ENCODE measurements at places on chromosomes 7 and 10.

- DNase-seq, result no peak
Observed at GRCh38 chr7:150329331-150330120, 6.2 kb upstream of the ACTR3C start.

- DNase-seq, result no peak
Observed at GRCh38 chr7:2109251-2109872, 123.4 kb downstream of the MAD1L1 start.

GRCh38 chr10:110373059-110373458 lies 68.3 kb upstream of the SMNDC1 start:
- no peak for DNase-seq

DNA sequence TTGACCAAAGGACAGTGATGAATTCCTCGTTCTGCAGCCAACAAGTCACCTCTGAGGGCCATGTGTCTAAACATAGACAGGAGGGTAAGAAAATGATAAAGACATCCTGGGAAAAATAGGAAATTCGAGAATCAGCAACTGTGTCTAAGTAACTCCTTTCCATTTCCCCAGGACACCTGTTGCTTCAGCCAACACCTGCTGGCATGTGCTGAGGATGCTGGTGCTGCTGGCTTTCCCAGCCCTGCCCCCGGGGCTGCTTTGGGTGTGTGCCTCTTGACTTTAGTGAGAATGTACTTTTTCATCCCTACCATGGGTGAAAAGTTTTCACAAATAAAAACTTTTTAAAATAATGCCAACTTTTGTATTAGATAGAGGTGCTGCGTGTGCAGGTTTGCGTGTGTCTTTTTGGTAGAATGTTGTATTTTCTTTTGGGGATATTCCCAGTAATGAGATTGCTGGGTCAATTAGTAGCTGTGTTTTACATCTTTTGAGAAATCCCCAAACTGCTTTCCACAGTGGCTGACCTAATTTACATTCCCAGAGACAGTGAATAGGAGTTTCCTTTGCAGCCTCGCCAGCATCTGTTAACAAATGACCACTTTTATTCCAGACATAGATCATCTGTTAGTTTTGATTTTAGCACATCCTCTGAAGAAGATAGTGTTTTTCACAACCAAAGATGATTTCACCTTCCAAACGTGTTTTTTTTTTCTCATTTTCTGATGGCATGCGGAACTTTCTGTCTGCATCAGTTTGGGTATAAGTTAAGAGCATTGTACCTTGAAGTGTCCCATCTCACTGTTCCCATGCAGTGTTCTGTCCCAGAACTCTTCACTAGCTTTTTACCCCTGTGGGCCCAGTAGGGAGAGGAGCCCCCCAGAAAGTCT lies 104.2 kb upstream of the ACBD5 start:
- DNase-seq, result no peak

DNA sequence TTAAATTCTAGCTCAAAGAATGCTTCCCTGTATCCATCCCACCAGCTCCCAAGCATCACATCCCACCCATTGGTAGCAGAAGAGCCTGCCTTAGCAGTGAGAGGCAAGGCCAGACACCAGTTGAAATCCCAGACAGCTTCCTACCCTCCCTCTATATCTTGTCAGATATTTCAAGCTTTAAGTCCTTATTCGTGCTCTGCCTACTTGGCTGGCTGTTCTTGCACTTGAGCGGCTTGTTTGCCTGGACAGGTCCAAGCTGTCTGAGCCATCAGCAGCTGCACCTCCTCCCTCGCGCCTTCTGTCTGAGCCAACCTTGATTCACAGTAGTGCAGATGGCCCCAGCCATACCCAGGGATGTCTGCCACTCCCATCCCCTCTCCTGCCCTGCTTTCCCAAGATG lies 16.4 kb downstream of the LRRC4 start:
- DNase-seq, result no peak

DNA sequence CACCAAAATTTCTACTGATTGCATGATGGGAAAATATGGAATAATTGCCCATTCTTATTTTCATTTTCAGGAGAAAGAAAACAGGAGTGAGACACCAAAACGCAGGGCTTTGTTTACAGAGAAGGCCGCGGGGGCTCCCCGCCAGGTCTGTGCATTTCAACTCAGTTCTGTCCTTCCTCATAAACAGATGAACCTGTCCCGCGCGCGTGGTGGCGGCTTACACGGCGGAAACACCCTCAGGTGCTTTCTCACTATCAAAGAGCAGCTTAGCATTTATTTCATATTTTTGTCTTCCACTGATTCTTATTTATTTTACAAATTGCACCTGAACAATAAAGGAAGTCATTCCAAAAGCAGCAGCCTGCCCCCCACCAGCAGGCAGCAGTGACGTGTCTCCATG lies 579.4 kb downstream of the PTPRN2 start:
- no peak for DNase-seq

- no peak for DNase-seq
Observed at GRCh38 chr10:22684699-22685098, 29.7 kb downstream of the PIP4K2A start.

- no peak for DNase-seq
Observed at GRCh38 chr10:62869958-62870357, 53.8 kb upstream of the EGR2 start.

- DNase-seq, result no peak
Observed at GRCh38 chr10:34181553-34182300, 633.4 kb downstream of the PARD3 start.

- DNase-seq, result no peak
Observed at GRCh38 chr10:122544493-122544892, 16.1 kb upstream of the DMBT1 start.

DNA sequence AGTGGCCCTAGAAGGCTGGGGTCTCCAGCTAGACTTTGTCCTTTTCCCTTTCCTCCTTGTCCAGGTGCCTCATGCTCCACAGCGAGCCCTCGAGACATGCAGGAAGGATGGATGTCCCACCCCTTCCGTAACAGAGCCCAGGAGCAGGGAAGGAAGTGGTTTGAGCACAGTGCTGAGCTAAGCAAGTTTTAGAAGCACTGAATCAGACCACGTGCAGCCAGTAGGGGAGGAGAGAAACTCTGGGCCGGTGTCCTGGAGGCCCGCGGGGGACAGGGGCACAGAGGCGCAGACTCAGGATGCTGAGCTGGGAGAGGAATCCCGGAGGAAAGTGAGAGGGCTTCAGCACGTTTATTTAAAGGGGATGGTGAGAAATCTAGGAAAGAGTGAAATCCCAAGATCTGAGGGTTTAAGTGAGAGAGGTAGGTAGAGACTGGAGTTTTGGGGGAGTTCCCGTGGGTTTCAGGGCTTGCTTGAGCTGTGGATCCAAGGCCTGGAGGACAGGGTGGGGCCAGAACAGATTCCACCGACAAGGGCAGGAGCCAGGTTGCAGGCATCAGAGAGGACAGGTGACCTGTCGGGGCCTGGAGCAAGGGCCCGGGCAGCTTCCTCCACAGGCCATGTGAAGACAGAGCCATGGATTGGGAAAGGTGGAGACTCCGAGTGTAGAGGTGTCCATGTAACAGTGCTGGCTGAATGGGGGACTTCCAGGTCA lies 4.4 kb upstream of the IRF5 start:
- no peak for DNase-seq

DNA sequence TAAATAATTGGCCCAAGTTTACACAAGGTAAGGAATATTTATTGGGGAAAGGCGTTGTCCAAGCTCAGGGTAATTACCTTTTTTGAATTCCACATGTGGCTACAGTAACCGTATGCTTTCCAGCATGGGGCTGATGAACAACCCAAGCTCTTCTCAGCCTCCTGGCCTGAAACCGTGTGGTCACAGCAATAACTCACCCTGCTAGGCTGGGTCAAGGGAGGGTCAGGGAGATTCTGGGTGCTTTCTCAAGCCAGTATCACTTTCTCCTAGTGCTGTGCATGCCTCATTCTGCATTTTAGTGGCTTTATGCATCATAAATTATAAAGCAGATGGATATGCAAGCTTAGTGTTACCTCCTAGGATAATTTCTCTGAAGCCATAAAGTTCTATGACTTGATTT lies 273.9 kb downstream of the PAXIP1 start:
- no peak for DNase-seq

DNA sequence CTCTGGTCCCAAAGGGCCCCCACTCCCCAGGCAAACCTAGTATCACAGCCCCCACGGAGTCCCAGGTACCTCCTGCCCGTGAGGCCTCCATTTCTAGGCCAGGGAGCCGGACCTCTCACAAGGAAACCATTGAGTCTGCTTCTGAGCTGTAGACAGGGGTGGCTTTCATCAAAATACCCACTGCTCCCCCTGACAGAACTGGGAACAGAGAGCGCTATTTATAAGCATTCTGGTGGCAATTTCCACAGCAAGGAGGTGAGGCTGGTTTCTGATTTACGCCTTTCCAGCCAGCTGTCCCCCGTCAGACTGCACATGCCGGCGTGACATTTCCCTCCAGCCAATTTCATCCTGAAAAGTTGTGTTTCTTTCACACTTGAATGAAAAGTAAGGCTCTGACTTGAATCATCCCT lies 407.5 kb upstream of the PRKCQ start:
- no peak for DNase-seq

Data from T-helper 22 cell (primary cell).